ENCODE measurements at places on chromosomes 4 and X.

- DNase-seq = no peak
These were observed 4.3 kb downstream of the GK start for GRCh38 chrX:30657196-30658161.

- no peak for DNase-seq
These were observed 1.7 kb downstream of the FBXL5 start for GRCh38 chr4:15653420-15653819.

DNA sequence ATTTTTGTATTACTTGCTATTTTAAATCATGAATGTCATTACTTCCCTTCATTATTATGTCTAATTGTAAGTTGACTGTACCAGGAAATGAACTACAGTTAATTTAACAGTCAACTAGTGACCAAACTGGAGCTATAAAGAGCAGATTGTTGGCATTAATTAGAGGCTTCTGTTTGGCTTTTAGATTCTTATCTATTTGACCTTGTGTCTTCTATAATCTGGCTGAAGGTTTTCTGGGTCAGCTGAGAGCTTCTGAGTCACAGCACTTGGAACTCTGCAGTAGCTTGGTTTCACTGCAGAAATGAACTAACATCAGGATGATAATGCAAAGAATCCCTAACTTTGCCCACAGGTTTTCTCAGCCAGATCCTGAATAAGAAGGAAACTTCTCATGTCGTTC is 169.2 kb upstream of the LEF1 start:
- DNase-seq = no peak

GRCh38 chr4:33357121-33357520 is 2637.0 kb downstream of the PCDH7 start:
- no peak for DNase-seq

DNA sequence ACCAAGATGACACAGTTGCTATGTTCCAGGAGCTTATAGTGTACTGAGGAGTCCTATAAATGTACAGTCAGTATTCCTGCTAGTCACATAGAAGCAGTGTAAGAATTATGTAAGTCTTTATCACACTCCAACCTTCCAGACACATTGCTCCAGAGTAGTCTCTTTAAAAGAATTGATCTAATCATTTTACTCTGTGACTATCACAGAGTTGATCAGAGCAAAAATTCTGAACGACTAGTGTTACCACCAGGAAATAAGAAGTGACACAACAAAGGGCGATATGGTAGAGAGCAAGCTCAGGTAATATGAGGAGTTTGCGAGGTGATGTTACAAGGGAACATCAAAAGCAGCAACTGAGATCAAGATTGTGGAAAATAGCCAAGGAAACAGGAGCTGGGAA is 9.0 kb upstream of the HPF1 start:
- DNase-seq = no peak

GRCh38 chr4:55634417-55635128 is 1.5 kb downstream of the NMU start:
- no peak for DNase-seq

DNA sequence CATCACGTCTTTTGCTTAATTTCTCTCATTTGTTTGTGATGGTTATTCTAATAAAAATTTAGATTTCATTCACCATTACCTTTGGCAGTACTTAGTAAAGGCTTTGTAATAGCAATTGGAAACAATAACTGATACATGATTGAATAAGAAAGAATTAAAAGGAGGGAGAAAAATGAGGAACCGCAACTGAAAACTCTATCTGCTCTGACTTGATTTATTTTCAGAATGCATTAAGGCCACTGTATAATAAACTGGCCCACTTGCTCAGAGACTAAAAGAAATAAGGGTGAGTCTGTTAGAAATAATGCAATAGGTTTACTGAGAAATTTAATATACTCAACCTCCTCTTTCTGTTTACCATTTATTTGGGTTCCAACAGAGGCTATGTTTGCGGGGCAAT is 351.5 kb downstream of the TMA16 start:
- no peak for DNase-seq

DNA sequence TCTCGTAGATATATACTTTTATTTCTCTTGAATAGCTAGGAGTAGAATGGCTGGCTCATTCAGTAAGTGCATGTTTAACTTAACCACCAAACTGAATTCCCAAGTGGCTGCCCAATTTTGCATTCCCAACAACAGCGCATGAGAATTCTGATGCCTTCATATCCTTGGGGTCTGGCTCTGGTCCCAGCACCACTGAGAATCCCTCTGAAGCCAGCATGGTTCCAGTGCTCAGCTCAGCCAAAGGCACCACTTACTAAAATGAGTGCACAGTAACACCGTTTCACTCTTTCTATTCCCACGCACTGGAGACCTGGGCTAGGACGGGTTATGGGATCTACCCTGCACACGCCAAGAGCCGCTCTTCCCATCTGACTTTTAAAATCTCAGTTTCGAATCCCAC is 60.4 kb downstream of the CASP3 start:
- DNase-seq = no peak

- DNase-seq = no peak
These were observed 1040.7 kb downstream of the RAPGEF2 start for GRCh38 chr4:160143574-160143973.
